ENCODE measurements at places on chromosomes 2 and 18.

DNA sequence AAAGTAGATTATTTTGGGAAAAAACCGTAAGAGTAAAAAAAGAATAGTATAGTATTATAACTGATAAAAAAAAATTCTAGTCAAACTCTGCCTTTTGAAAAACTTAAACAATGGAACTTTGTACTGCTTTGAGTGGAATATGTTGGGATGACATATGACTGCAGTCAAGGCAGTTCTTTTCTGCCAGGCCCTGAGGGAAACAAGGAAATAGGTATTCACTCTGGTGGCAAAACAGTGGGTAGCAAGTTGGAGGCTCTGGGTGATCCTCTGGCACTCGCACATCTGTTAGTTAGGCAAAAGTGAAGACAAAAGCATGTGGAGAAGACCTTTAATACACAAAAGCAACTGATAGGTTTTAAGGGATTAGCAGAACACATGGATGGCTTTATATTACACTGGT is 102.2 kb downstream of the ARHGEF33 start:
- DNase-seq, result no peak

- DNase-seq, result no peak
Measured at GRCh38 chr2:43020296-43020695, 206.1 kb downstream of the ZFP36L2 start.

DNA sequence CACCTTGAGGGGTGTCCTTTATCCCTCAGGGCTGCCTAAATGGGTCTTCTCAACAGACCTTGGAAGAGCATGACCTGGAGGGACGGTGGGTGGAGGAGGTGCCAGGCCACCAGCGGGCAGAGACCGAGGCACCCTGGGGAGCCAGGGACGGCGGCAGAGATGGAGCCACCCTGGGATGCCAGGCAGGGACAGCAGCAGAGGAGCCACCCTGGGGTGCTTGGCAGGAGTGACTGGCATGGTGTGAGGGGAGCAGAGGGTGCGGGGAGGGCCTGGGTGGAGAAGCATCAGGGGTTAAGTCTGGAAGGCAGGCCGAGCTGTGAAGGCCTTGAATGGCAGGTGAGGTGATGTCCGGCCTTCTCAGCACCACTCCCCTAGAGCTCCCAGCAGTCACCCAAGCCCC is 56.1 kb downstream of the CIB4 start:
- no peak for DNase-seq

- no peak for DNase-seq
Measured at GRCh38 chr18:47397671-47398319, 146.3 kb upstream of the SKOR2 start.

- DNase-seq, result no peak
Measured at GRCh38 chr18:25831301-25831701, 259.1 kb downstream of the SS18 start.

DNA sequence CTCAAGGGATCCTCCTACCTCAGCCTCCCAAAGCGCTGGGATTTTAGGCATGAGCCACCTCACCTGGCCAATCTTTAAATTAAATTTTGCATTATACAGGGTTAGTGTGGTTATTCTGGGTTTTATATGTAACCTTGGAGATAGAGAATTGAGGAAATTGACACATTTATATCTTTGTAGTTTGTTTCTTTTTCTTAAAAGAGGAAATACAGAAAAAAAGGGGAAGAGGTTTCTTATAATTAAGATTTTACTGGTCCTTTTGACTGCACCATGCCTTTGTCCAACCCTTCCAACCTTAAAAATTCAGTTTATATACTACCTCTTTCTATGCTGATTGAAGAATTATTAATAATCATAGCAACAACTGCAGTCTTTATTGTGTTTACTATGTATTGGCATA is 210.1 kb upstream of the STON1 start:
- DNase-seq, result no peak

DNA sequence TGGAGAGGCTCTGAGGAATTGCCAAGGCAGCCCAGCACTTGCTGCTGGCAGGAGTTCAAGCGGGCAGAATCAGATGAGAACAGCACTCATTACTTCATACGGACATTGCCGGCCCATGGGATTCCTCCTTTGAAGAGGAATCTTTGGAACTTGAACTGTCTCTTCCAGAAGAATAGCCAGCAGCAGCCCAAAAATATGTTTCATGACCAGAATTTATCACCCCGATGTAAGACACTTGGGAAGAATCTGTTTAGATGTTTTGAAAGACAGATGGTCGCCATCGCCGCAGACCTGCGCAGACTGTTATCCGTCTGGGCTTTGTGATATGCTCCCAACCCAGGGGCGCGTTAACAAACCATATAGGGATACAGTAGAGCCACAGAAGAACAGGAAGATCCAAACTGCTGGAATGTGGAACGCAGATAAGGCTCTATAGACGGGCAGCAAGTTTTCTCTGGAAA is 3.7 kb upstream of the ADI1 start:
- DNase-seq, result no peak

DNA sequence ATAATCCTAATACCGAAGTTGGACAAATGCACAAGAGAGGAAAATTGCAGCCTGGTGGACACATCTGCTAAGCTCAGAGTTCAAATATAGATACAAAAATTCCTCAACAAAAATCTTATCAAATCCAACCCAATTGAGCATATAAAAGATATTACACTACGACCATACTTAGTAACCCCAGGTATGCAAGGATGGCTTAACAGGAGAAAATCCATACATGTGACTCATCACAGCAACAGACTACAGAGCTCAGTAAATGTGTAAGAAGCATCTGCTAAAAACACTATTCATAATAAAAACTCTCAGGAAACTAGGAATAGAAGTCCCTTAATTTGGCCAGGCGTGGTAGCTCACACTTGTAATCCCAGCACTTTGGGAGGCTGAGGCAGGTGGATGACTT is 28.3 kb downstream of the HS6ST1 start:
- DNase-seq, result no peak

- no peak for DNase-seq
Measured at GRCh38 chr2:38167968-38168350, 92.0 kb upstream of the CYP1B1 start.

DNA sequence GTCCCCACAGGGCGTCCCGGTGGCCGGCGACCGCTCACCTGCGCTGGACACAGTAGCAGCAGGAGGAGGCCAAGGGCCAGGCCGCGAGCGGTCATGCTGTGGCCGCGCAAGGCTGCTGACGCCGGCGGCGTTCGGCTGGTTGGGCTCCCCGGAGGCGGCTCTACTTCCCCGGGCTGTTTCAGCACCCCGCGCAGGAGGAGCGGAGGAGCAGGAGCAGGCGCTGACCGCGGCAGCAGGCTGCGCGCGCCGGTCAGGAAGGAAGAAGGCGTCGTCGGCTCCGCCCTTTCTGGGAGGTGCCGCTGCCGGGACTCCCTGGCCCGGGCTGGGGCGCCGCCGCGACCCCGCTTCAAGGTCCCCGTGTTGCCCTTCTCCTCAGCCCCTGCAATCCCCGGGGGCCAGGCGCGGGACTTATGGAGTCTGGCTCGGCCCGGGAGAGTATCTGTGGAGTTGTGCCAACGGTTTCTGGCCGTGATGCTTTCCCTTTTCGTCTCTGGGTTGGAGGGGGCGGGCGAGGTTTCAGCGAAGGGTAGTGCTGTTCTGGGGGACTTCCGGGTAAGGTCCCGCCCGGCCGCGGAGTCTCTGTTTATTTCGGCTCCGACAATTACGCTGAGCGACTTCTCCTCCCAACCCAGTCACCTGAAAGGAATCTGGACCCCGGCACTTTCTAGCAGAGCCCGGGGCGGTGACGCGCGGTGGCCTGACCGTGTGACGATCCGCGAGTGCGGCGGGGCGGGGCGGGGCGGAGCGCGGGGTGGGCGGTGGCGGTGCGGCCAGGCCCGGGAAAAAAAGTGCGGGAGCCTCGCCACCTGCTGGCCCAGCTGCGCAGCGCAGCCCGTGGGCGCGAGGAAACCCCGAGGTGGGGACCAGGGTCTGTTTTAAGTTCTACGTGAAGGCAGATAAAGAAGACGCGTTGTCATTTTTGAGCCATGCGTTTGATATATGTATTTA is at the start of gene NPC1:
TSS of gene NPC1 (minus strand) at position 258 of the 948 bp plus-strand sequence. CDS start at position 95, 163 bp downstream.
- DNase-seq, result peak; percentile 78

DNA sequence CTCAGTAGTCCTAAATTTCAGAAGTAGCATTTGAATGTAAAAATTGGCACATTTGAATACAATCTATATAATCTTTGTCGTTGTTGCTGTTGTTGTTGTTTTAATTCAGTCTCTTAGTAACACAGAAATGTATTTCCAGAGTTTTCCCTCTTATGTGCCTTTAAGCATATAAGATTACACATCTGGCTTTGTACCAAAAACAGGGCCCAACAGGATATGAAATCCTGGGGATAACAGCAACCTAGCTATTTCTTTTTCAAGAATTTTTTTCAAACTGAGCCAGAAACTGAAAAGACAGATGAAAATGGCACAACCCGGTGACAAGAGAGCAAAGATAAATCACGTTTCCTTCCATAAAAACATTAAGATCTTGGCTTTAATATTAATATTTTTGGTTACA is 906.7 kb downstream of the NRXN1 start:
- DNase-seq, result no peak

DNA sequence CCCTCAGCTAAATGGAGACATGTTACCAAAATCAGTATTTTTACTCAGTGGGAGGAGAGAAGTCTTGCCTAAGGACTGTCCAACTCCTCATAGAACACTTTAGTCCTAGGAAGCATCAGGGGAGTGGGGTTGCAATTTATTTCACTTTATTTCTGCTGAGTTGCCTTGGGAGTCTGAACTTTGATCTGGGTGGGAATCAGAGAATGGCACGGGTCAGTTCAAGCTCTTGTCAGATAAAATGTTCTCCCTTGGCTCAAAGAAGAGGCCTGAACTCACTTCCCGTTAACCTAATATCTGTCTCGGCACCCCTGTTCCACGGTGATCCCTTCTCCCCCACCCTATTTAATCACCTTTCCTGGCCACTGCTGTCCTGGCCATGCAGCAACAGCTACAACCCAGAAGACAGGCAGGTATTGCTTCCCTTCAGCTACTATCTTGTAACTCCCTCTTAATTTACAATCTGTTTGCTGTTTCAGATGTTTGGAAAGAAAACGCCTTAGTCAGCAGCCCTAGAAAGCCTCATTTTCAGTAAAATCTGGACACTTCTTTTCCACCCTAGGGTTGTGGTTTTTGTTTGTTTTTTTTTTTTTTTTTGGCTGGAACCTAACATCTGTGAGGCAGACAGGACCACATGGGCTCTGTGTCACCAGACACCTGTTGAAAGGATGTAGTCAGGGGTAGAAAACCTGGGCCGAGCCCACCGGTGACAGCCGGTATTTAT is 52.5 kb downstream of the SERTAD2 start:
- no peak for DNase-seq

GRCh38 chr2:148130581-148130980 is 109.7 kb downstream of the MBD5 start:
- DNase-seq, result no peak

DNA sequence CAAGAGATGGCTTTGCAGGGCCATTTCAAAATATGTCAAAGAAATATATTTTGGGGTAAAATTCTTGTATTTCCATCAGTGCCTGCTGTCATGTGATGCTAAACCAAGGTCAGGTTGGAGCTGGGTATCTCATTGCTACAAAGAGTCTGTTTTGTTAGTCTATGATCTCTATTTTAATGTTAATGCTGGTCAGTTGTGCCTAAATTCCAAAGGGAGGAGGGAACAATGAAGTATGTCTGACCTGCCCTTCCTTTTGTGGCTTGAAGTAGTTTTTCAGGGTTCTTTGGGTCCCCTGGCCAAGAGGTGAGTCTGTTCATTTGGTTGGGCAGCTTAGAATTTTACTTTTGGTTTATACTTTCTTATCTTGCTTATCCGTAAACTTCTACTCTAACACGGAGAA is 61.6 kb upstream of the DYNAP start:
- no peak for DNase-seq

- DNase-seq, result no peak
Measured at GRCh38 chr18:10131081-10131459, 217.3 kb downstream of the VAPA start.

- DNase-seq, result no peak
Measured at GRCh38 chr2:36568516-36569246, 29.3 kb downstream of the FEZ2 start.

DNA sequence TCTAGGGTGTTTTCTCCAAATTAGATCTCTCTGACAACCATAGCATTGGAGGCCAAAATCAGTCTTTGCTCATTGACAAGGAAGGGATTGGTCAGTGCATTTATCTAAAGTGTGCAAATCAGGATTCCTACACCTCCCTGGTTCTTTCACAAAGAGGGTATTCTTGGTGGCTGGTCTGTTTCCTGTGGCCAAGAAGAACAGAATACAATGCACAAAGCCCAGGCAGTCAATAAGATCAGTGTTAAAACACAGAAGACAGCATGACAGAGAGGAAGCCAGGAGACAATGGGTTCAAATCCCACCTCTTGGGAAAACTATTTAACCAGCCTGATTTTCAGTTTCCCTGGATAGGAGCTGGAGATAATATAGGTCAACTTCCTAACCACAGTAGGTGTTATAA is 46.1 kb upstream of the THOC1 start:
- no peak for DNase-seq

DNA sequence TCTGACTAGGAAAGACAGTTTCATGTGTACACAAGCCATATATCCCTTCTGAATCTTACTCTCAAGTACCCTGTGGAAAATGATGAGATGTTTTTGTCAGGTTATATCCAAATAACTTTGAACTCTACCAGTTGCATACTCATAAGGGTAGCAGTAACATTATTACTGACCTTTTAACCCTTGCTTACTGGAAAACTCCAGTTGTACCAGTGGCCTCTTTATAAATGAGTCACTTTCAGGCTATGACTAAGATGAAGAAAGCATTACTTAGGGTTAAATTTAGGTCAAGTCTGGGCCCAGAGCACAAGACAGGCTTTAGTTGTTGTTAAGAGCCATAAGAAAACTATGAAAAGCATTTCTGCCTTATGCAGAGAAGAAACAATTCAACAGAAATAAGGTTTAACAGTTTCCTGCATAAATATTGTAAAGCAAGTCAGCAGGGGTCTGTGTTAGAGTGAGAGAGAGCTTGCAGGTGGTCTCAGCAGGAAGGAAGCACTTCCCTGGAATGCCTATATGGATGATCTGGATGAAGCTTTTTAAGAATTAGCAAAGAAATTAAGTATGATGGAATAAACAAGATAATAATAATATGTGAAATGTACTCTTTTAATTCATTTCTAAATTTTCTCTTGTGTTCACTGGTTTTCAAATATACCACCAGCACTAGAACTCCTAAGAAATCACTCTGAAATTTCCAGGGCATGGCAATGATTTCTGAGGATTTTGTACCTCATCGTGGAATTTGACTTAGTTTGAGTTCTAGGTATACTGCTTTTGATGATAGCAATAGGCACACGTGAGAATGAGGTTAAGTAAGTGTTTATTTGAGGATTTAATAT is 126.6 kb downstream of the UBE2E3 start:
- no peak for DNase-seq

DNA sequence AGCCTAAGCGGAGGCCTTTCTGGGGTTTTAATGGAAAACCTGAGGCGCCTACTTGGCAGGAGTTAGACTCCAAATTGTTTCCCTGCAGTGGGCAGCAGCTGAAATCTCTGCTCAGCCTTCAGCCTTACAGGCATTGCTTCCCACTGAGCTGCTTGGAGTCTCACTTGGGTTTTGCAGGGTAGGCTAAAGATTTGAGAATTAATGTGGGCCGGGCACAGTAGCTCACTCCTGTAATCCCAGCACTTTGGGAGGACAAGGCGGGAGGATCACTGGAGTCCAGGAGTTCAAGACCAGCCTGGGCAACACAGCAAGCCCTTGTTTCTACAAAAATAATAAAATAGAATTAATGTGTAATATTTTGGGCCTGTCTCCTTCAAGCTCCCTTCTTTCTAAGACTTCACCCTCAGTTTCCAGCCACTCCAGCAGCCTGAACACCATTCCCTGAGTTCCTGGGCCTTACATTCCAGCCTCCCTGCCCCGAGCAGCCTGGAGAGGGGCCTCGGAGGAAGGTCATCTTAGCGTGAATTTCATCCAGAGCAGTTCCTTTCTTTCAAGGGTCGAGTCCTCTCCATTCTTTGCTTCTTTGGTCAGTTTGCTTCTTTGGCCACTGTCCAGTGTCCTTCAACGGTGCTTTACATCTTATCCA is 9.1 kb upstream of the RAB17 start:
- no peak for DNase-seq

All from NCI-H1694 (cell line).